Activated naive CD8-positive, alpha-beta T cell treated with anti-CD3 and anti-CD28 coated beads, Interleukin-2, amount 10 ng/mL, durations not matched to agents 7 days and 5 days (primary cell): ENCODE measurements at places on chromosomes 7 and 10. TPM values are rescaled to one million over a fixed set of nuclear protein-coding genes. Genes with fewer than 3 reads are reported as not detected.

DNA sequence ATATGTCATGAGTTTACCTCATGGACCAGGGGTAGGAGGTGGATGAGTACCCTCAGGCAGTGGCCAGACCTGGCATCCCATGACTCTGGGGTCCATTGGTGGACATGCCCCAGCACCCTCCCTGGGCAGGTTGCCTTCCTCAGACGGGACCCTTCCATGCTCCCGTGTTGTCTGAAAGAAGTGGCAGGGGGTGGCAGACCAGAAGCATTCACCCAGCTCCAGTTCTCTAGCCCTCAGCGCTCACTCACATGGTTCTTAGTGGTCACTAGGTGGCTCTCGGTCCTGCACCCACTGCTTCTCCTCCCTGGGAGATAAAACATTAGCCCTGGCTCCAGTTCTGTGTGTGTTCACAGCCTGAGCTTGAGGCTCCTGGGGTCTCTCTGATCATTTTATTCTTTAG, 6.0 kb downstream of the RBP3 start:
- DNase-seq, result no peak

GRCh38 chr10:52297747-52298146, 16.3 kb upstream of the DKK1 start:
- no peak for DNase-seq

- DNase-seq, result peak; percentile 15
Observed at GRCh38 chr10:132826524-132827422, 40.8 kb upstream of the NKX6-2 start.

The IDI2 gene
- not detected for total RNA-seq

The VSTM2A gene
- total RNA-seq, result not detected

The CLEC5A gene
- 0.44 TPM for total RNA-seq

- DNase-seq, result no peak
Observed at GRCh38 chr7:30915005-30915601, 3.5 kb downstream of the AQP1 start.

DNA sequence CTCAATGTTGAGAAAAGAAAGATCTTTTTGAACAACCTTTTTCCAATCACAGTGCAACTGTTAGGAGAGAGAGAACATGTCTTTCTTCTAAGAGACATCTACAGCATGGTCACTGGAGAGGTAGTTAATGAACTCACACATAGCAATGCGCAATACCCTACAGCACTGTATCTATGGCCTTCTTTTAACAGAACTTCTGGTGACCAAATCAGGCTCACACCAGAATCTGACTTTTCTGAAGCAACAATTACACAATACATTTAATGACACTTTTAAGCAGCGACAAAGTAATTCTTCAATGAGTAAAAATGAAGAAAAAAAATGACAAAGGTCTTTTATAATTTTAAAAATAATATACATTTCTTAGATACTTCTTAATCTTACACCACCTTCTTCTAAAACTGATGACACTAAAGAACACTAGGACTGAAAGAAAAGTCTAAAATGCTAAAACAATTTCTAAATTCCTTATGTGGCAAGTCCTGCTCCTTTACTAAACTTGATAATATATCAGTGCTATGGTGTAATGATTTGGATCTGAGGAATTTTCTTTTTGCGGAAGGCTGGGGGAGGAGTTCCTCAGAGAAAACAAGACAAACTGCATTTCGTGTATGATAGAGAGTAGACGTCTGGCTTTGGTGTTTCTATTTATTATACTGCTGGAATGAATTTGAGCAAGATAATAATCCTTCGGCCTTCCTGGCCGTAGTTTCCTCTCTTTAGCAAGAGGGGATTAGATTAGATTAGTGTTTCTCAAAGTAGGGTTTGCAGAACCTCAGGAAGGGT, 166.3 kb downstream of the ZNF438 start:
- no peak for DNase-seq

DNA sequence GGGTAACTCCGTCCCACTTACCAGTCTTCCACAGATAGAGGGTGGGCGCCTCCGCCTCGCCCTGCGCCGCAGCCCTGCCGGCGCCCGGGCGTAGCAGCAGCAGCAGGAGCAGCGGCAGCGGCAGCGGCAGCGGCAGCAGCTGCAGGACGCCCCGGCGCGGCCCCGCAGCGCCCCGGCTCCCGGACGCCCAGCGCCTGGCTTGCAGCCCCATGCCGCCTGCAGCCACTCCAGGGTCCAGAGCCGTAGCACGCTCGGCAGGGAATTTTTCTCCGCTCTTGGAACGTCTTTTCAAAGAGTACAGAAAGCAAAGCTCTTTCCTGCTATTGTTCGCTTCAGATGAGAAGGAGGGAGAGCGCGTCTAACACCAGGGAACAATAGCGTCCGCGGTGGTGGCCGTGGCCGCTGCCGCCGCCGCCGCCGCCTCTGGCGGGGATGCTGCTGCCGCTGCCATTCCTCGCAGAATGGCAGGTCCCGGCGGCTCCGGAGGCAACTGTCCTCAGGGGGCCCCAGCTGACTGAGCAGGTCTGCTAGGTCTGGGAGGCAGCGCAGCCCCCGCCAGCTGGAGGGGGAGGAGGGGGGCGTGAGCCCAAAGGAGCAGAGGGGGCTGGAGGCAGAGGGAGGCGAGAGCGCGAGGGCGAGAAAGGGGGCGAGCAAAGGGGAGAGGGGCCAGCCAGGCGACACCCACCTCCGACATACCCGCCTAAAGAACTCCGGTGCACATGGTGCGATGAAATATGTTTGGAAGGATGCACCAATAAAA, at the start of gene THSD7A:
Gene THSD7A (minus strand): TSS at position 463 of the 760 bp plus-strand sequence. CDS start 252 bp downstream, at position 211.
- DNase-seq, result peak; percentile 43

The EVX1 gene
- not detected for total RNA-seq

- DNase-seq, result no peak
Observed at GRCh38 chr10:121816197-121816596, 111.6 kb downstream of the ATE1 start.

- DNase-seq, result no peak
Observed at GRCh38 chr7:33554046-33554445, 351.3 kb upstream of the BMPER start.

DNA sequence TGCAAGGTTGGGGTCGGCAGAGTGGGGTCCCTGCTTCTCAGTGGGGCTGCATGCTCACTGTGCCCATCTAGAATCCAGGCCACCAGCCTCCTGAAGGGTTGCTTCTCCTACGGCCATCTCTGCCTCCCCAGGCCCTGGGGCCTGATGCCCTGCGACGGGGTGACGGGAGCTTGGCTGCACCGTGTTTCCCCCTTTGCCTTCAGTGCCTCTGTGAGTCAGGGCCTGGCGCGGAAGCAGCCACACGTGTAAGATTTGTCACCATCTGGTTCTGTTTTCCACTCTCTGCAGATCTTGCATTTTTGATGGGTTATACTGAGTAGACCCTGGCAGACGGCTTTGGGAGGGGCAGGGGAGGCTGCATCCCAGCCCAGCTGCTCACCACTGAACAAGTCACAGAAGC, 7.2 kb downstream of the ADAMTS14 start:
- no peak for DNase-seq

DNA sequence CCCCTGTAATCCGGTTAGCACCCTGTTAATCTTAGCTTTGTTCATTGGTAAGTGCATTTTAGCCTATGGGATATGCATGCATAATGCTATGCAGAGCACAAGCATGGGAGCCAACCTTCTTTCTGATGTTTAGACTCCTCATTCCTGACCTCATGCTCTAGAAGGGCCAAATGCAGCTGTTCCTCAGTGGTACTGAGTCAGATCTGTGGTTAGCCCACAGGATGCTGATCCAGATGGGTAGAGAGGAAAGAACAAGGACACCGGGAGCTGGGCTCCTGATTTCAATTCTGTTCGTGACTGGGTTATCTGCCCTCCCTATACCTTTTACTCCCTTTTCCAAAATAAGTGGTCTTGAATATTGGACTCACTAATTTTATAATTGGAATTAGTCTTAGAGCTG, 31.7 kb upstream of the C10orf90 start:
- no peak for DNase-seq

The LRRC4 gene
- total RNA-seq, result 0.11 TPM

- no peak for DNase-seq
Observed at GRCh38 chr10:22605168-22605567, 109.2 kb downstream of the PIP4K2A start.

The C10orf95 gene
- total RNA-seq, result 0.28 TPM

GRCh38 chr10:110655320-110655719, 11.2 kb downstream of the RBM20 start:
- no peak for DNase-seq

The NEURL1 gene
- 1.6 TPM for total RNA-seq

The SCART1 gene
- total RNA-seq, result 5.7 TPM

DNA sequence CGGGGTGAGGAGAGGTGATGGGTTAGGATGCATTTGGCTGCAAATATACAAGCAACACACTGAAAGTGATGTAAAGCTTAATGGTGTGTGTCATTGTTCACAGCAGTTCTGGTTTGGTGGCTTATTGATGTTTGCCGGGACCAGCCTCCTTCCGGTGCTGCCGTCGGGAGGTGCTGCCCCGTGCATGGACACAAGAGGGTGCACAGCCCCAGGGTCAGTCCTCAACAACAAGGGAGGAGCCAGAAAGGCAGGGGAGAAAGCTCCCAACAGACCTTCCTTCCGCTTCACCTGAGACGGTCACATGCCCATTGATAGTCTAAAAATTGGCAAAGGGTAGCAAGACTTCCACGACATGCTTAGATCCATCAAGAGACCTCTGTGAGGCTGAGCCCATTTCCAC, 9.5 kb downstream of the RNF32 start:
- DNase-seq, result no peak

The GNGT1 gene
- total RNA-seq, result not detected

- DNase-seq, result peak; percentile 66
Observed at GRCh38 chr10:132939957-132940790, 2.2 kb downstream of the CFAP46 start.

DNA sequence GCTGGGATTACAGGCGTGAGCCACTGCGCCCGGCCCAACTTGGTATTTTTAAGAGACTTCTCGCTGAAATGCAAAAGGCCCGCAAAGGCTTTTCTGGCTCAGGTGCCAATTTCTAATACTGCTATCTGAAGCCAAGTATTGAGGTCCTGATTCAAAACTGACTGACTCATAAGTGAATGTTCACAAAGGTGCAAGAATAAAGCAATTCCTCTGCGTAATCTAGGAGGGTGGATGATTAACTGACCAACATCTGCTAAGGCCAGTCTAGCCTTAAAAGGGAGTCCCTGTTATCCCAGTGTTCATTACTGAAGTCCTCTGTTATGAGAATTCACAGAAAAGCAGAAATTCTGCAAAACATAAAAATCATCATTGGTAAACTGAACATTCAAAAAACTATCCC, 111.4 kb downstream of the SRPK2 start:
- DNase-seq, result no peak

GRCh38 chr10:127168261-127168660, 28.1 kb downstream of the INSYN2A start:
- no peak for DNase-seq
